ENCODE measurements at places on chromosomes 3 and 15.

GRCh38 chr15:33016405-33017024, 178.0 kb downstream of the FMN1 start:
- no peak for DNase-seq

DNA sequence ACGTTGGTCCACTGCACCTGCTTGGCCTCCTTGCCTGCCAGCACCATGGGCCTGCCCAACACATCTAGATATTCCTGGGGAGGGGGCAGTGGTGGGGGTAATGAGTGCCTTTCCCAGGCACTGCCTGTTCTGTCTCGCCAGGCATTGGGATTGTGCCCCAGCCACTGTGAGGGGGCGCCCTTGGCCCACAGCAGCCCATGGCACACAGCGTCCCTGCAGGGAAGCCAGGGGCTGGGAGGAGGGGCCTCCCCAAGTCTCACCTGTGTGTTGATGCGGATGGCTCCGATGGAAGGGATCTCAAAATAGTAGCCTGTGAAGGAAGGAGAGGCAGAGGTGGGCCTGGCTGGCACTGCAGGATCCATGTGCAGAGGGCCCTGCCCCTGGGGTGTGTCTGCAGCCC, 18.7 kb upstream of the TMEM115 start:
- no peak for DNase-seq

DNA sequence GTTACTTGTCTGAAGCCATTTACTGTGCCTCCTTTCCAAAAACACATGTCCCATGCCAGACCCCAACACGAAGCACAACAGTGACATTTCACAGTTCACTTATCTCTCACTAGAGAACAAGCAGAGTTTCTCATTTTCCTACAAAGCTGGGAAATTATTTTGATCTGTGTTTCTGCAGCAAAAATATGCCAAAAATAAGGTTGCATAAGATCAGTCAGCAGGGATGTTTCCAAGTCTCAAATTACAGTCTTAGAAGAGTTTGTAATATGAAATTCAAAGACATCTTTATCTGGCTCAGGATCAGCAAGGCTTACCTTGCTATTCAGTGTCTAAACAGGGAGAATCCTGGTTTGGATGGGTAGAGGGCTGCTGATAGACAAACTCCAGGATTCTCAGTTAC, 75.5 kb downstream of the GJD2 start:
- no peak for DNase-seq

- DNase-seq: no peak
Measured at GRCh38 chr3:700514-700913, 392.3 kb upstream of the CNTN6 start.

DNA sequence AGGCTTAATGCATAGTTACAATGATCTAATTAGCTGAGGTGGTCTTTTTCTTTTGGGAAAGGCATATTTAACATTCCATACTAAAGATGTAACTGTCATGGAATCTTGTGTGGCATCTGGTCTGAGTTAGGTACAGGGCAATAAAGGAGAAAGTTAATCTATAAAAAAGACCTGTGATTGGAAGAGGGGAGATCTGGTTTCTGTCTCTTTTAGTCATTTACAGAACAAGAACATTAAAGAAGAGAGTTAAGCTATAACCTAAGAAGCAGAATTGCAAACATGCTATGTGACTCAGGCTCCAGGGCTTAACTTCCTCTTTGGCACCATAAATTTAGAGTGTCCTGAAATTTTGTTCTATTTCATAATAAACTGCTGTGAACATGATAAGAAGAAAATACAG, 47.2 kb upstream of the MME start:
- DNase-seq: no peak

GRCh38 chr3:128784232-128784631, 58.2 kb downstream of the RAB7A start:
- DNase-seq: no peak

GRCh38 chr15:30978328-30978727, 13.1 kb downstream of the MTMR10 start:
- no peak for DNase-seq

DNA sequence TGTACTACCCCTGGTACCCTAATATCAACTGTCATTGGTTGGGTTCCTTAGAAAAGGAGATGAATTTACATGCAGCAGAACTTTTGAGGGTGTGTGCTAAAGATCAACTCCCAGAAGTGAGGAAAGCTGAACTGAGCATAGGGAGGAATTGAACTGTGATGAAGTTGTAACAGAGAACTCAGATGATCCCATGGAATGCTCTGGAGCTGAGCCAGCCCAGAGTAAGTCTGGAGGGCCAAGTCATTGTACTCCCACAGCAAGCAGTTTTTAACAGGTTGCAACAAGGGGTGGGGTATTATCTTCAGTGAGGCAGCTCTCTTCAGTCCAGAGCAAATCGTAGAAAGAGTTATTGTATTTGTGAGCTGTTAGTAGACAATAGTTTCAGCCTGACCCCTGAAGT, 572.3 kb downstream of the PYDC2 start:
- DNase-seq: no peak
